ENCODE measurements at places on chromosomes 3 and 15.

GRCh38 chr3:182693723-182694122 is 99.6 kb upstream of the ATP11B start:
- H3K4me1 ChIP-seq: no peaks in the 10 kb centered on the region
- no peak overlapping the region for H3K27ac ChIP-seq
- no peak for DNase-seq
- no peaks in the 10 kb centered on the region for H3K36me3 ChIP-seq

DNA sequence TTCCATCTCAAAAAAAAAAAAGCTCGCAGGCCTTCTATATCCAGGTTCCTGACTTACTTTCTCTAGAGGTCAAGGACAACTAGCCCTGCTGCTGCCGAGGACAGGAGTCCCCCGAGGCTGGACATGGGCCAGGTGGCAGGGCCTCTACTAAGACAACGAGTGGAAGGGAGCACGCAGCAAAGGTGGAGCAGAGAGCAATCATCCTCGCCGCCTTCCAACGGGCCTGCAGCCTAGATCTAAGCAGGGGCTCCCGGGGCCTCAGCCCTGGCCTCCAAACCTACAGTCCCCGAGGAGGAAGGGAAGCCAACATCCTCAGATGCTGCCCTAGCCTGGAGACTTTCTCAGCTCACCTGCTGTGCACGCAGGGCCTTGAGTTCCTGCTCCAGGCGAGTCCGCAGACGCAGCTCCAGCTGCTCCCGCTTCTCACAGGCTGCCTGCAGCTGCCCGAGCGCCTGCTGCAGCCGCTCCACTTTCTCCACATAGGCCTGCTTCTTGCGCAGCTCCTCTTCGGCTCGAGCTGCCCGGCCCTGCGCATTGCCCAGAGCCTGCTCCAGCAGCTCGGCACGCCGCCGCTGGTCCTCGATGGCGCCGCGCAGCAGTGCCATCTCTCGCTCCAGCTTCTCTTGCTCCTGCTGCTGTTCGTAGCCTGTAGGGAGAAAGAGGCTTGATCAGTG is 12.9 kb downstream of the AMOTL2 start:
- H3K27me3 ChIP-seq: no peaks in the 10 kb centered on the region
- H3K27ac ChIP-seq: no peak overlapping the region
- H3K4me3 ChIP-seq: no peak overlapping the region
- peaks cover 24% of the 10 kb centered on the region for H3K4me1 ChIP-seq
- DNase-seq: no peak
- peaks cover 67% of the 10 kb centered on the region for H3K36me3 ChIP-seq

GRCh38 chr15:89051875-89052274 is 36.4 kb upstream of the ABHD2 start:
- no peak overlapping the region for H3K27ac ChIP-seq
- H3K4me1 ChIP-seq: no peaks in the 10 kb centered on the region
- H3K36me3 ChIP-seq: no peaks in the 10 kb centered on the region
- H3K4me3 ChIP-seq: no peak overlapping the region
- H3K27me3 ChIP-seq: no peaks in the 10 kb centered on the region
- DNase-seq: no peak

- no peak overlapping the region for H3K4me3 ChIP-seq
- H3K36me3 ChIP-seq: no peaks in the 10 kb centered on the region
- H3K27ac ChIP-seq: no peak overlapping the region
- DNase-seq: no peak
- 0 out of 2 replicates have a peak, but pooled peaks cover 3% of the 10 kb centered on the region for H3K4me1 ChIP-seq
- no peaks in the 10 kb centered on the region for H3K27me3 ChIP-seq
Measured at GRCh38 chr15:66936109-66936860, 129.1 kb upstream of the SMAD3 start.

DNA sequence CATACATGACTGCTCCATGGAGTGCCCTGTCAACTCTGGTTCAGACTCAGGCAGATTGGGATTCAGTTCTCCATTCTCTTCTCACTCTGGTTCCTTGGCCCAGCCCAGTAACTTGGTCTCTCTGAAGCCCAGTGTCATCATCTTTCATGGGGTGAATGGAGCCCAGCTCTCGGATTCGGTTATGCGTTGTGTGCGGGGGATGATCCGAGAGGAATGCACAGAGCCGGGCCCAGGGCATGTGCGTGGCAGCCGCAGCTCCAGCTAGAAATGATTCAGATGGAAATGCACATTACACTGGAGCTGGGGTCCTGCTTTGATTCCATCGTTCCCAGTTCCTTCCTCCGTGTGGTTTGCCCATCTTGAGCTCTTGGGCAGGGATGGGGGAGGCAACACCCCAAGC is 189.4 kb downstream of the FEZF2 start:
- H3K4me3 ChIP-seq: no peak overlapping the region
- DNase-seq: no peak
- H3K36me3 ChIP-seq: peaks cover 3% of the 10 kb centered on the region
- no peaks in the 10 kb centered on the region for H3K4me1 ChIP-seq
